NCI-H1694 treated with DMSO at 0.1 percent for 48 hours (cell line): ENCODE measurements at places on chromosomes 11 and 22.

DNA sequence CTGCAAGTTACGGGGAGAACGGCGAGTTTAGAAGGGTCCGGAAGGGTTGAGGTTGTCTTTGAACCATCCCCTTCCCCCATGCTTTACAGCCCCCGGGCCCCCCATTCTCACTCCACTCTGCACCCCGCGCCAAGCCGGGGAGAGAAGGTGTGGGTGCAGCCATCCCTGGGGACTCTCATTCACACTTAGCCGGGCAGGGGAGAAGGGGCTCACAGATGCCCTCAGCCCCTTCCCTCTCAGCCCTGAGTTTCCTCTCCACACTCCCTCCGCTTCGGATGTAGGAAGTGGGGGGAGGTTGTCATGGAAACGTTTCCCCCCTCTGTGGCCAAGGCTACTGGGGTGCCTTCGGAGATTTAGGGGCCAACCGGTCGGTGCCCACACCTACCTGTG lies 334 bp downstream of the CADM1 start:
- DNase-seq: no peak

- DNase-seq: peak; percentile 26
Observed at GRCh38 chr11:21514316-21514715, 678.6 kb upstream of the ANO5 start.

DNA sequence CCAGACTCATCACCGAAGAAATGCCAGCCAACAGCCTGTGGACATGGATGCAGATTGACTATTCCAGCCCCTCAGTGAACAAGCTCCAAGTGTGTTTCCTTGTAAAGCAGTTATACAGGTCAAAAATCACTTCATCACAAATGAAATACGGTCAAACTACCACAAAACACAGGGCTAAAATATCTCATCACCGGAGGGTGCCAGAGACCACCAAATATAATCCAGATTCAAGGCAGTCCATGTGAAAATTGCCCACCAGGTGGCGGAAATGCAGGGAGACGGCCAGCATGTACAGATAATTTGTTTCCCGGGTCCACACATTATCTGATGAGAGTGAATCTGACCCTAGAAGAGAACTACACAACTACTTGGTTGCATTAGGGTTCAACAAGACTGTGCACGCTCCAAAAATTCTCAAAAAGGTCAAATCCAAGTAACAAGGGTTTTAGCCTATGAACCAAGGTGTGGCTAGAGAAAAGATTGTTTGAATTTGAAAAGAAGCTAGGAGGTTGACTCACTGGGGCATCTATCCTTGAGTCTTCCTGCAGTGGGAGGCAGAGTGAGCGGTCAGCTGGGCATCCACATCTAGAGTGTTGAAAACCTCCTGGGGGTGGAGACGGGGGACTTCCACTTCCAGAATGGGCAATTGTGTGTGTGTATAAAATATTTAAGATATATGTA lies 71.7 kb downstream of the IGLL5 start:
- peak; percentile 81 for DNase-seq

DNA sequence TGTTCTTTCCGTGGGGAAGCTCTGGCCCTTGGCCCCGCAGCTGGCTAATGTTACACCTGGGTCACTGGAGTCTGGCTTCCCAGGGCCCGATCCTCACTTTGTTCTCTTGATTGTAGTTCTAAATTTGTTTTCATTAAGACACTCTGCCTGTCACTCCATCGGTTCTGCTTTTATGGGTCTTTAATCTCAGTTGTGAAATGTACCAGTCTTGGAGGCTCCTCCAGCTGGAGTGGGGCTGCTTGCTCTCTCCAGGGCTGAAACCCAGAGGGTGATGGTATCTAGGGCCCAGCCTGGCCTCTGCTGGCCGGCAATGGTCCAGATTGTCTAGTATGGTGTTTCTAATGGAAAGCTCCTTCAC lies 352.9 kb downstream of the TENM4 start:
- no peak for DNase-seq

DNA sequence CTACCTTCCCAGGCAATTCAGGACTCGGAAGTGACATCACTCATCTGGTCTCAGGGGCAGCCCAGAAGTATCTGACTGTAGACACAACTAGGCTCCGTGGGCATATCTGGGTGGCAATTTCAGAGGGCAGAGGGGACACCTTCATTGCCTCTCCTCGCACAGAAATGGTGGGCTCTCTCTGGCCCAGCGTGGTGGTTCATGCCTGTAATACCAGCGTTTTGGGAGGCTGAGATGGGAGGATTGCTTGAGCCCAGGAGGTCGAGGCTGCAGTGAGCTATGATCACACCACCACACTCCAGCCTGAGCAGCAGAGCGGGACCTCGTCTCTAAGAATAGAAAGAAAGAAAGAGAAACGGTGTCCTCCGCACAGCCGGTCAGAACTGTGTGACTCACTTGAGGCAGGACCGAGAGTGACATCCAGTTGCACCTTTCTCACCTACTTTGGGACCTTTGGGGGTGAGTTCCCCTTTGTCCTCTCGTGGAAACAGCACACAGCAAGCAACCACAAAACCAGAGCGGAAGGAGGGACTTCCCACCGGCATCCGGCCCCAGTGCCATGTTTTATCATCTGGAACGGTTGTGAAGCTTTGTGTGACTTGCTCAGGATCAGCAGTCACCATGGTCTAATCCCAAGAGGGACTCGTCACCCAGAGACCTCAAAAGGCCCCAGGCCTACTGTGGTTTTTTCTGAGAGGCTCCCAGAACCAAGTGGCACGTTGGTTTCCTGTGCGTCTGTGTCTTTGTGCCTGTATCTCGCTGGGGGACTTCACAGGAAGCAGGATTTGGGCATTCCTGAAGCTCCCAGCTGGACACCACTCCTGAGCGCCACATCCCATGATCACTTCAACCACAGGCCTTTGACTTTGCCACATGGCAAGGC lies 38.4 kb upstream of the EMID1 start:
- no peak for DNase-seq

GRCh38 chr11:73940801-73941570 lies 9.8 kb upstream of the DNAJB13 start:
- no peak for DNase-seq
